Mesenchymal stem cell (in vitro differentiated cells and primary cell): ENCODE measurements at places on chromosomes 2 and 18.

DNA sequence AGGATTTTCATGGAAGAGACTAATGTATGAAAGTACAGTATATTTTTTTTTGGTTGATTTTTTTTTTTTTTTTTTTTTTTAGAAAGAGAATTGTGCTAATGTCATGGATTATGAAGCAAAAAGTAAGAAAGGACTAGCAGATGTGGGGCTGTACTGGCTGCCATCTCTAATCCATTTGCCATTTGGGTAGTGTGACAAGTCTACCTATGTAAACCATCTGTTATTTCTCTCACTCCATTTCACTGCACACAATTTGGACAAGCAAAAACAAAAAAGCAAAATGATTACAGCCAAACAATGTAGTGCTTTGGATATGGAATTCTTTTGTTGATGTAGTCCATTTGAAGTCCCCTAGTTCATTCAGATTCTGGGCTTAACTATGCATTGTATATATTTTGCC lies 1355.4 kb downstream of the LRP1B start:
- DNase-seq = no peak

GRCh38 chr2:96470636-96471035 lies 34.5 kb downstream of the NEURL3 start:
- peak; percentile 7 for DNase-seq

GRCh38 chr18:24630346-24630880 lies 170.0 kb downstream of the HRH4 start:
- no peak for DNase-seq

DNA sequence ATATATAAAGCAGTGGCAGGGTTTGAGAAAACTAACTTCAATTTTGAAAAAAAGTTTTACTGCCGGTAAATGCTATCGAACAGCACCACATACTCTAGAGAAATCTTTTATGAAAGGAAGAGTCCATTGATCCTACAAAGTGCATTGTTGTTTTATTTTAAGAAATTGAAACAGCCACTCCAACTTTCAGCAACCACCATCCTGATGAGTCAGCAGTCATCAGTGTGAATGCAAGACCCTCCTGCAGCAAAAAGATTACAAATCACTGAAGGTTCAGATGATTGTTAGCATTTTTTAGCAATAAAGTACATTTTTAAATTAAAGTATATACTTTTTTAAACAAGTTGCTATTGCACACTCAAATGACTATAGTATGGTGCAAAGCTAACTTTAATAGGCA lies 1017.7 kb upstream of the CRIM1 start:
- DNase-seq = no peak

DNA sequence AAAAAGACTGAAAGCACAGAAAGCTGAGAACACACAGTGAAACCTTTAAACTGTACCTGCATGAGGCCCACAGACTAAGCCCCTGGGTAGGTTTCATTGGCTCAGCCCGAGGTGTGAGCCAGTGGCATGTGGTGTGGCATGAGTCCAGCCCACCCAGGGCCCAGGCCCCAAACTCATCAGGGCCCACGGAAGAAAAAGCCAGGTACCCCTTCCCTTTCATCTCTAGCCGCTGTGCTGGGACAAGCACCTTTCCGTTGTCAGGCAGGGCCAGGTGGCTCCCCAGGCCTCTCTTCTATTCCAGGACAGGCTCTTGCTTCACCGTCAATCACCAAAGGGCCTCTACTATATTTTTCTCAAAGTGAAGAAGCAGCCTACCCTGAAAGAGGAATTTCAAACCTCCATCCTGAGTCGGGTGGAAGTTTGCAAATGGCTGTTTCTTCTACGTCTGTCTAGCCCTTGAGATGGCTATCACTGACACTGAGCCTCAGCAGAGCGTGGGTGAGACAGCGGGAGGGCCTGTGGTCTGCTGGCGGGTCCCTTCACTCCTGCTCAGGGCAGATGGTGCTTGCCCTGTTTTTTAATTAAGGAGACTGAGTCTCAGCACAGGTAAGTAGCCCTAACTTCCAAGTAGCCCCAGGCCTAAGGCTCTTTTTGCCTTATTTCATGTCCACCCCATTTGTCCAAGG lies 8.6 kb downstream of the DNAJB2 start:
- DNase-seq = no peak

DNA sequence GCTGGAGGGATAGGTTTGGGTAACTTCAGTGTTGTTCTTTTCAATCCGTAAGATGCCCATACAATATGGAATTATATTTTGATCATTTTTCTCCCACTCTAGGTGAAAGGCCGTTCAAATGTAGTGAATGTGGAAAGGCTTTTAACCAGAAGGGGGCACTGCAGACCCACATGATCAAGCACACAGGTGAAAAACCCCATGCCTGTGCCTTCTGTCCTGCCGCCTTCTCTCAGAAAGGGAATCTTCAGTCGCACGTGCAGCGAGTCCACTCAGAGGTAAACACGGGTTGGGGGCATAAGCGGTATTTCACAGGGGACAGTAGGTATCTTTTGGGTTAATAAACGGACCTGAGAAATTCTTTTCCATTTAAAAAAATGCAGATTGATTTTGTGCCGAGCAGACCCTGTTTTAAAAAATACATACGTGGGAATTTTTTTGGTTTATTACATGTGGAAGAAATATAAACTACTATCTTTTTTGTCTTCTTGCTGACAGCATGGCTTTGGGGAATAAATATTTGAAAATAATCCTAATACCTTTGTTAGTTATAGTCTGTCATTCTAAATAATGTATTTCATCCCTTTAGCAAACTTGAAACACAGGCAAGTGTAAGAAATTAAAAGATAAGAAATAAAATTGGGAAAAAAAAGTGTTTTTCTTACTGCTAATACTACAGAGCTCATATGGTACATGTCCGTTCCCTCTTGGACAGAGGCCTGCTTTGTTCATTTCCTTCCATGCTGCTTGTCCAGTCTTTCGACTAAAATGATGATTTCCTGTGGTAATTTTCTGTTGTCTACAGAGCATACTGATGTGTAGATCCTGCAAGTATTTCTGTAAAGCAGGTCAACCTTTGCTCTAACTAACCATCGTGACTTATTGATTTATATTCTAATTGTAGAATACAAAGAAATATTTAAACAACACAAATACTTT lies 53.3 kb downstream of the ZNF236 start:
- DNase-seq = peak; percentile 37

DNA sequence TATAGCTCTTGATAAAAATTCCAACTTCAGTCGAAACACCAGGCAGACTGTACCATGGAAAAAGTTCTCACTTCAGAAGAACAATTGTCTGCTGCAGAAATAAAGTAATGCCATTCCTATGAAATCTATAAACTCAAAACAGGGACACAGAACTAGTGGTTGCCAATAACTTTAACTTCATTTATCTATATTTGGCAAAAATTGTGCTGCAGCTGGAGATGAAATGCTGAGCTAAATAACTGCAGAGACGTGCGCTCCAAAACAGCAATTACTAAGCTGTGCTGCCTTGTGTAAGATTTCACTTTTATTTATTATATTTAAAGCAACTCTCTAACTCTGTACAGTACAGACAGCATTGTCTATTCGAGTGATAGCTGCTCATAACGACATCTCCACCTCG lies 540.1 kb upstream of the ID2 start:
- DNase-seq = no peak

DNA sequence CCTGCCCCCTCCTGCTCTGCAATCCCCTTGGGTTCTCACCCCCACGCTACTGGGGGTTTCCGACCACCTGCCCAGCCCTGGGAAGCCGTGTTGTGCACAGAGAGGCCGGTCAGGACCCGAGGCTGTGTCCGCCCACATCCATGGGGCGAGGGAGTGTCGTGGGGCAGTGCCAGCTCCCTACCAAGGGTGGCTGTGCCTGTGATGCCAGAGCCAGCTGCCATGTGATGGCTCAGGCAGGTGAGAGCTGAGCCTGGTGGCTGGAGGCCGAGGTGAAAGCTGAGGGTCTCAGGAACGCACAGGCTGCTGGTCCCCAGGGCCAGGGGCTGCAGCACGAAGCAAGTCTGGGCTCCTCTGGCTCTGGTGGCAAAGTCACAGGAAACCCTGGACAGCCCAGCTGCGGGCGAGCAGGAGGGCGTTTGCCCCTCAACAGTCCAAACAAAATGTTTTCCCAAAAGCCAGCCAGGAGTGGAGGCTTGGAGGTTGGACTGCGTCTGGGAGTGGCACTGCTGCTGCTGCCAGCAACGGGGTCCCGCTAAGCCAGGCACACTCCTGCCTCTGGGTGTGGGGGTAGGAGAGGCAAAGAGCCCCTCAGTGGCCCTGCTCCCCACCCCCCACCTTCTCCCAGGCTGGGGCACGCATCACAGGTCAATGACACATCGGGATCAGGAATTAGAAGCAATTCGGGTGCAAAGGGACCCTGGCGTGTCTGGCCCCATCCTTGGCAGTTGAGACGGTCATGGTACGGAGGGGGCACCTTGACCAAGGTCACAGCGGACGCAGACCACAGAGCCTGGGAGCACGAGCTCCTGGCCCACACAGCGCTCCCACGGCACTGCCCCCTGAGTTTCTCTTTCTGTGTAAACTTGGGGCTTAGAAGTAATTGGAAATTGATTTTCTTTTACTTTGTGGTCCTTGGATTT lies 72.4 kb upstream of the GPC1 start:
- no peak for DNase-seq

GRCh38 chr2:9002313-9002636 lies 1.2 kb downstream of the MBOAT2 start:
- peak; percentile 17 for DNase-seq

DNA sequence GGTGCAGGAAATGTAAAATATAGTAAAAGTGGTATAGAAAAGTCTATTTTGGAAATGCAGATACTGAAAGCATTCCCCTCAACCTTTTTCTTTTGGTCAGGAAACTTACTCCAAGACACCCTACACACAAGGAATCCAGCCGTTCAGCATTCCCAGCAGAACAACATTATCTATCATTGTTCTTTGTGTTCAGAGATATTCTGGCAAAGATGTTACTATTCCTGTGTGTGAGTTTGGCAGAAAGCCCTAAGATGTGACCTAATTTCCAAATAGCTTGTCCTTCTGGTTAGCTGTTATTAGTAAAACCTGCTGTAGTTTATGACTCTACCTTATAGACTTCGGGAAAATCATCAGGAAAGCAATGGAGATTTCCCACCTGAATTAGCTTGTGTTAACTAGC lies 78.1 kb upstream of the PELI1 start:
- peak; percentile 34 for DNase-seq

- DNase-seq = peak; percentile 69
These were observed 13.6 kb downstream of the IMPA2 start for GRCh38 chr18:11994703-11995444.

DNA sequence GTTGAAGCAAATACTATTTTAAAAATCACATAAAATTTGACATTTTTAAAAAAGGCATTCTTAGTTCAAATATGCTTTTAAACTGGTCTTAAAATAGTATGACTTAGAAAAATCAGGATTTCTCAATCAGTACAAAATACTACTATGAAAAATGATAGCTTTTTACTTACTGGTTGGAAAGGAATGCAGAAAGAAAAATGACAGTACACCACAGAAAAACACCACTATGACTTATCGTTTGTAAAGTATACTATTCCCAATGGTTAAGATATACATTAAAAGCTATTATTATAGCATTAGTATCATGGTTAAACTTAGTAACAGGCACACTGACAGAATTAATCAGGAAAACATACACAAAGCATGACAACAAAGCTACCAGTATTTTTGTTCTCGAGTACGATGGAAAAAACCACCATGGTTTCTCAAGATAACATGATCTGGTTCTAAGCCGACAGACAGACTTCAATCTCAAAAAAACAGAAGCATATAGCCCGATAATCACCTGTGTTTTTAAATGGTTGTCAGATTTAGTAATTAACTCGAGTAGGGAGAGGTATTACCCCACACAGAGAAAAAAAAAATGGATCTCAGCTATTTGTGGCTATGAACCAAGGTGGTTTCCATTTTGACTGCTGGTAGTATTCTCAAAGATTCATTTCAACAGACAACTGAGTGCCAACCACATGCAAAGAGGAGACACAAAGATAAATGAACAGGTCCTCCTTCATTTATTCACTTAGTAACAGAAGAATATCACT lies 39.1 kb downstream of the CUL3 start:
- peak; percentile 53 for DNase-seq

DNA sequence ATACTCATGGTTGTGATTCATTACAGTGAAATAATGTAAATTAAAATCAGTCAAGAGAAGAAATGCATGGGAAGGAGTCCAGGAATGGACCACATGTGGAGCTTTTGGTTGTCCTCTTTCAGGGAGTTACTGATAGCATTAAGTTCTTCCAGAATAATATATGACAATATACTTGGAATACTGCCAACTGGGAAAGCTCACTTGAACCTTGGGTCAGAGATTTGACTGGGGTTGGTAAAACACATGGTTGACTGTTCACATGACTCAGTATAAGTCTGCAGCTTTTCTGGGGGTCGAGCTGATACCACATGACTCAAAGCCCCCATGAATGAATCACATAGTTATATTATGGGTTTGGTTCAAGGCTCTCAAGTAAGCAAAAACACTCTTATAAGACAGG lies 1109.0 kb upstream of the CHAC2 start:
- peak; percentile 70 for DNase-seq

DNA sequence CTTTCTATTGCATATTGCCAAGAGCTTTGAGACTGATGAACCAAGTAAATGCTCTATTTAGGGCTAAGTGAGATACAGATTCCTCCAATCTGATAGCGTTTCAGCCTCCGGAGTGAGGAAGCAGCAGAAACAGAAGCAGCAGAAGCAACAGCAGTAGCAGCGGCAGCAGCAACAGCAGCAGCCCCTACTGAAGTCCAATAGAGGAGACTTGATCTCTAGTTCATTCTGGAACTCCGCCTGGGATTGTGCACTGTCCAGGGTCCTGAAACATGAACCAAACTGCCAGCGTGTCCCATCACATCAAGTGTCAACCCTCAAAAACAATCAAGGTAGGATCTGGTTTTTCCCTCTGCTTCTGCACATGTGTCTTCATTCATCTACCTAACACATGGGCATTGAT lies at the start of gene DPP10:
DPP10 (plus strand) TSS at position 132 of the 400 bp plus-strand sequence.
- no peak for DNase-seq

DNA sequence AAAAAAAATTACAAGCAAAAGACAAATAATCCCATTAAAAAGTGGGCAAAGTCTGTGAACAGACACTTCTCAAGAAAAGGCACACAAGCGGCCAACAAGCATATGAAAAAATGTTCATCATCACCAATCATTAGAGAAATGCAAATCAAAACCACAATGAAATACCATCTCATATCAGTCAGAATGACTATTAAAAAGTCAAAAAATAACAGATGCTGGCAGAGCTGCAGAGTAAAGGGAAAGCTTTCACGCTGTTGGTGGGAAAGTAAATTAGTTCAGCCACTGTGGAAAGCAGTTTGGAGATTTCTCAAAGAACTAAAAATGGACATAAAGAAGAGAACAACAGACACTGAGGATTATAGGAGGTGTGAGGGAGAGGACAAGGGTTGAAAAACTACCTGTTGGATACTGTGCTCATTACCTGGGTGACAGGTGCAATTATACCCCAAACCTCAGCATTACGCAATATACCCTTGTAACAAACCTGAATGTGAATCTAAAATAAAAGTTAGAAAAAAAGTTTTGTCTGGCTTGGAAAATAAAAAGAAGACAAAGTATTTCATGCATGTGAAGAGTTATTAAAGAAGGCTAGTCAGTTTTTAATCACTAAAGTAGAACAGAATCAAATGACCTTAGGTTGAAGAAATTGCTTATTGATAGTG lies 8.7 kb upstream of the ACSL3 start:
- no peak for DNase-seq
